Stimulated activated naive CD4-positive, alpha-beta T cell treated with Interleukin-2 at 50 U/mL for 16 hours (primary cell): ENCODE measurements at places on chromosomes 7 and 10.

DNA sequence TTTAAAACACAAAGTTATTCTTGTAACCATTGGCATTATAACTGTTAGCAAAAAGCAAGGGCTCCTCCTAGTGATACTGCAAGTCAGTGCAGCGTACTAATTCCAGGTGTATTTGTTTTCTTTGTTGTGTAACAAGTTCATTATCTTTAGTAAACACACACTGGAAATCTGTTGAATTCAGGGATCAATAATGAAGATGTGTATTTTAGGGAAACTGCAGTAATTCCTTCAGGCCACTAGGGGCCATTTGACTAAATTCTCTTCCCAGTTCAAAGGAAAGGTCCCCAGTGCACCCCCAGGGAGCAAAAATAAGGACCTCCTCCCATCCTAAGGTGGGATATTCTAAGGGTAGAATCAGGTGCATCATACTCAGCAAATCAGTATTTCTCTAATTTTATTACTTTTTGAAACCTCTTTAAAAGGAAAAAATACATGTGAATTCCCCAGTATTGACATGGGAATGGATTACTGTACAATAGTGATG is 158.6 kb upstream of the LYZL1 start:
- no peak for DNase-seq

- DNase-seq = no peak
Measured at GRCh38 chr7:3682028-3682710, 381.1 kb downstream of the SDK1 start.

GRCh38 chr7:99031496-99031895 is 112.4 kb downstream of the SMURF1 start:
- DNase-seq = no peak

GRCh38 chr7:92847305-92847704 is 10.9 kb upstream of the CDK6 start:
- DNase-seq = no peak

GRCh38 chr7:75737856-75738603 is 711 bp downstream of the HIP1 start:
- DNase-seq = no peak

DNA sequence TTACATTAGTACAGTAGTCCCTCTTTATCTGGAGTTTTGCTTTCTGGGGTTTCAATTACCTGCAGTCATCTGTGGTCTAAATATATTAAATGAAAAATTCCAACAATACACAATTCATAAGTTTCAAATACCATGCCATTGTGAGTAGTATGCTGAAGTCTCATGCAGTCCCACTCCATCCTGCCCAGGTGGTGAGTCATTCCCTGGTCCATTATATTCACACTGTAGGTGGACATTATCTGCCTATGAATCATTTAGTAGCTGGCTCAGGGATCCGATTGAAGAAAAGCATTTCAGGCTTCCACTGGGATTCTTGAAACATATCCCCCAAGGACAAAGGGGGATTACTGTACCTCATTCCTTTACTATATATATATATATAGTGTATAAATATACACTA is 298.2 kb upstream of the GALNT17 start:
- no peak for DNase-seq

DNA sequence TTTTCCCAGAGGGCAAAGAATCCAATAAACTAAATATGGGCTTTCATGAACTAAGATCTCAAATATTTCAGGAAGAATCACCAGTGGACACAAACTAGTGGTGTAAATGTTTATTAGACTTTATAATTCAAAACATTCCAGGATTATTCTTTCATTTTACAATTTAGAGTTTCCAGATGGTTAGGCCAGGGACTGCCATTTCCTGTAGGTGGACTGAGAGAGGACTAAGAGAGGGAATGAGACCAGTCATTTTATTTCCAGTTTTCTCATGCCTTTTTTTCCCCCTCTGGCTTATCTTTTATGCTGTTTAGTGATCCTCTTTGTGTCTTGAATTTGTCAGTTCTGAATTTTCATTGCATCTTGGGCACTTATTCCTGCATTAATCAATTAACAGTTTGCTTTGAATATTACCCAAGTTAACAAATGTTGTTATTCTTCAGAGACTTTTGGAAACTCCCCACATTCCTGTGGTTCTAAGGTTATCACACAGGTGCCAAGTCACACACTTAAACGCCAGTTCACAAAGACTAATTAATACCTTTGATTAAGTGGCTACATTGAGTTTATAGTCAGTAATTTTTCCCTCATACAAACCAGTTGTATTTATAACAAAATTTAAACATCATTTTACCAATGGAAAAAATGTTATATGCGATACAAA is 12.3 kb downstream of the CISD1 start:
- no peak for DNase-seq

- no peak for DNase-seq
Measured at GRCh38 chr7:125984795-125985194, 1055.2 kb upstream of the POT1 start.

- no peak for DNase-seq
Measured at GRCh38 chr7:729140-730000, 2.3 kb upstream of the PRKAR1B start.

GRCh38 chr7:112082306-112082705 is 123.9 kb downstream of the DOCK4 start:
- DNase-seq = no peak

DNA sequence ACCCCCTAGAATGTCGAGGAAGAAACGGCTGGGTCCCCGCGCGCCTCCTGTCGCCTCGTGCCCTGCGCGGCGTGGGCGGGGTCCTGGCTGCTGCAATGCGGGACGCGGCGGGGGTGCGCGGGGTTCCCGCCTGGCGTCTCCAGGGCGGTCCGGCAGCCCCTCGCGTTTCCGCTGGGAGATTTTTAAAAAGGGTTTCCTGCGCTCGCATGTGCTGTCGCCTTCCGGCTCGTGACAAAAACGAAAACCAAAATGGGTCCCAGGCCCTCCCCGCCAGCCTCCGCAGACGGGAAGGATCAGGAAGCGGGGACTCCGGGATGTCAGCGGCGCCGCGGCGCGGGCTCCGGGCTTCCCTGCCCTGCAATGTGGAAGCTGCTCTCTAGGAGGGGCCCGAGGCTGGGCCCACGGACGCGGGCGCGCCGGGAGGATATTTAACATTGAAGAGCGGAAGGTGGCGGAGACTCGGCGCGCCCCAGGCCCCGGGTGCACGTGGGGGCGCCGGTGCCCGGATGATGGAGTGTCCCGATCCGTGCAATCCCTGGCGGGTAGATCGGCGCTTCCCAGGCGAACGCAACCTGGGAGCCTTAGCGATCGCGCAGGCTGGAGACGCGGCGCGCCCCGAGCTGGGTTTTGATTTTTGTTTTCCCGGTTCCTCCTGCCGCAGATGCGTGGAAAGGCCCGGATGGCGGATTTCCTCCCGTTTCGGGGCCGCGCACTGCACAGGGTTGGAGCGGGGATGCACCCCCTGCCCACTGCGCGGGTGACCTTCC is 1.0 kb downstream of the PFKP start:
- peak; percentile 69 for DNase-seq

DNA sequence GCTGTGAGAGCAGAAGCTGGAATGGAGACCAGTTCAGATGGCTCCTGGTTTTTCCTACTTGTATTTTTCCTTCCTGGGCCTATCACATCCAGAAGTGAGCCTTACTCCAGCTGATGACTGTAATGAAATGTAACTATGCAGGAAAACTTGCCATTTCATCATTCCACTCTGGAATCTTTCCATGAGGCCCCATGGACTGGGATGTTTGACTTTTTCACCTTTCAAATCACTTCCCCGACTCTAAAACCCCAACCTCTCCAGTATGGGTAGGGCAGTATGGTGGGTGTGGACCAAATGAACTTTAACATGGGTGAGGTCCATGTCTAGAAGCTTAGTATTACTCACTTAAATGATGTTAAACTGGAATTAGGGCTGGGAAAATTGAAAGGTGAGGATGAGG is 40.3 kb upstream of the DLD start:
- no peak for DNase-seq

- DNase-seq = no peak
Measured at GRCh38 chr7:50858528-50859245, 76.0 kb upstream of the GRB10 start.

GRCh38 chr7:140403878-140404564 is at the start of gene RAB19:
RAB19 (plus strand) TSS chr7:140404058; CDS start chr7:140407647, 3,589 bp downstream.
- DNase-seq = peak; percentile 22

- DNase-seq = no peak
Measured at GRCh38 chr10:10365676-10366075, 652.0 kb upstream of the CELF2 start.

- no peak for DNase-seq
Measured at GRCh38 chr7:30087371-30087770, 47.4 kb upstream of the MTURN start.

- no peak for DNase-seq
Measured at GRCh38 chr10:78905957-78906308, 162.8 kb upstream of the ZMIZ1 start.

DNA sequence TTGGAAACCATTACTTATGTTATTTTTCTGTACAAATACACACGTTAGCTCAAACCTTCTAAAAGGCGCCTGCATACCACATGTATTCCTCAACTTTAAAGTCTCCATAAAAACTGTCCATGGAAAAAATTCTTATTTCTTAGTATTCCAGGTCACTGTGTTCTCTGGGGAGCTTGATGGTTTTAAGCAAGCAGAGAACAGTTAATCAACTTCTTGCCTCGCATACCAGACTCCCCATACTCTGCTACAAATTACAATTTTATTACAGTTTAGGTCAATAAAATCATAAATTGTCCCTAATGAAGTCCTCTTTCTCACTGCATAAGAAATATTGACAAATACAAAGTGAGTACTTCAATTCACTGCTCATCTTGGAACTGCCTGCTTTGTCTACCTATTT is 77.0 kb upstream of the GPR22 start:
- DNase-seq = no peak

DNA sequence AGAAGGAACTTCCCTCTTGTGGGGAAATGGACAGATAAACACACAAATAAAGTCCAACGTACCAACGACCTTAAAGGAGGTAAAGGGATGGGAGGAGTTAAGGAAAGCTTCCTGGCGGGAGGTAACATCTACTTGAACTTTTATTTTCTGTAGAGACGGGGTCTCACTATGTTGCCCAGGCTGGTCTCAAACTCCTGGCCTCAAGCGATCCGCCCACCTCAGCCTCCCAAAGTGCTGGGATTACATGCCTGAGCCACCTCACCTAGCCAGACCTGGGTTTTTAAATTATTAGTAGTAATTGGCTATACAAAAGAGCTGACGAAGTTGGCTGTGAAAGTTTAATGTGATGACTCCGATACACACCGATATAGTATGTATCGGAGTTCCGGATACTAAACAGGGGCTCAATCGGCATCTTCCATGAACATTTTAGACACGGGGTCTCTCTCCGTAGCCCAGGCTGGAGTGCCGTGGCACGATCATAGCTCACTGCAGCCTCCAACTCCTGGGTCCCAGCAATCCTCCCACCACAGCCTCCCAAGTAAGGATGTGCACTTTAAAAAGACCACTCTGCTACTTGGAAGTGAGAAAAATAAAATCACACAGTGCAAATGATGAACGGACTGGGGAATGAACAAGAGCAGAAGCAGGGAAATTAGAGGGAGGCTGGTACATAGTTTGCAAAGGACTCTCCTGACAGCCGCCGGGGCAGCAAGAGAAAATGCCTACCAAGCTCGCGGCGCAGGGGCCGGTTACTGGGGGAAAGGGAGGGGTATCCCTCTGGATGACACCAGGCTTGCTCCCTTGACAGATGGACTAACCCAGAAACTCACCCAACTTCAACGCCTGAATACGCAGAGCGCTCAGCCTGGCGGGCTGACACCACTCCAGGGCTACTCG is 1.0 kb downstream of the BCL7B start:
- no peak for DNase-seq

DNA sequence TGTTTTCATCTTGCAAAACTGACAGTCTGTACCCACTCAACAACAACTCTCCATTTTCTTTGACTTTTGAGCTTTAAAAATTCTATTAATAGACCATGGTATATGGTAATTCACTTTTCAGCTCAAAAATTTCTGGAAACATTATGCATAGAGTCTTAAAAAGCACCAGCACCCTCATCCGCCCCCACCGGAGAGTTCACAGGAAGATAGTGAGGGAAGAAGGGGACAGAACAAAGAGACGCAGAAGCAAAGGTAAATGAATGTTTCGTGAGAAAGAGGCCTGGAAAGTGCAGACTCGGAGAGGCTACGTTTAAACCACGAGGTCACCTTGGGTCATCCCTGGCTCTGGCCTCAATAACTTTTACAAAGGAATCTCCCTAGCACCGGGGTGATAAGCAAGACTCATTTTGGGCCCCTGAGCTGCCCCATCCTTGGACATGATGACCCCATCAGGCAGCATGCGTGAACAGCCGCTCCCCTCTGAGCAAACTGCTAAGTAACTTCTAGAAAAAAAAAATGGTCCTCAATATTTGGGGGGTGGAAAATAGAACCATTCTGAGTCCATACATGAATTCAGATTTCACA is 96.3 kb downstream of the CPXM2 start:
- DNase-seq = no peak

- DNase-seq = no peak
Measured at GRCh38 chr7:75042286-75042685, 31.3 kb downstream of the RCC1L start.

- DNase-seq = no peak
Measured at GRCh38 chr7:81680120-81680519, 89.7 kb downstream of the HGF start.

DNA sequence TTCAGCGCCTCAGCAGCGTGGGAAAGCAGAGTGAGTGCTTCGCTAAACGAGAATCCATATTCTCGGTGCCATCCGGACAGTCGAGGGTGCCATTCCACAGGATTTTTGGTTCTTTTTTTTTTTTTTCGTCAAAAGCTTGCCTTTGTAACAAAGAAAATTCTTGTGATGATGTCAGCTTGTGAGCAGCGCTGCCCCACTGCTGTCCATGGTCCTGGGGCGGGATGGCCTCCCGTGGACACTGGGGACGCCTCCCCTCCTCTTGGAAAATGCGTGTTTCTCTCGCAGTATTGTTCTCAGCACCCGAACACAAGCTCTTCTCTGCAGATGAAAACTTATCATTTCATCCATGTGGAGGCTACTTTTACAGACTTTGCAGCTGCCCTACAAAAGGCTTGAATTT is 477.4 kb downstream of the TCERG1L start:
- no peak for DNase-seq
